RPMI7951 (cell line): ENCODE measurements at places on chromosomes 3 and 15. TPM values are rescaled to one million over a fixed set of nuclear protein-coding genes. Genes with fewer than 3 reads are reported as not detected.

Gene SNX22
- 0.12 and 0.29 TPM in 2 replicates for total RNA-seq

DNA sequence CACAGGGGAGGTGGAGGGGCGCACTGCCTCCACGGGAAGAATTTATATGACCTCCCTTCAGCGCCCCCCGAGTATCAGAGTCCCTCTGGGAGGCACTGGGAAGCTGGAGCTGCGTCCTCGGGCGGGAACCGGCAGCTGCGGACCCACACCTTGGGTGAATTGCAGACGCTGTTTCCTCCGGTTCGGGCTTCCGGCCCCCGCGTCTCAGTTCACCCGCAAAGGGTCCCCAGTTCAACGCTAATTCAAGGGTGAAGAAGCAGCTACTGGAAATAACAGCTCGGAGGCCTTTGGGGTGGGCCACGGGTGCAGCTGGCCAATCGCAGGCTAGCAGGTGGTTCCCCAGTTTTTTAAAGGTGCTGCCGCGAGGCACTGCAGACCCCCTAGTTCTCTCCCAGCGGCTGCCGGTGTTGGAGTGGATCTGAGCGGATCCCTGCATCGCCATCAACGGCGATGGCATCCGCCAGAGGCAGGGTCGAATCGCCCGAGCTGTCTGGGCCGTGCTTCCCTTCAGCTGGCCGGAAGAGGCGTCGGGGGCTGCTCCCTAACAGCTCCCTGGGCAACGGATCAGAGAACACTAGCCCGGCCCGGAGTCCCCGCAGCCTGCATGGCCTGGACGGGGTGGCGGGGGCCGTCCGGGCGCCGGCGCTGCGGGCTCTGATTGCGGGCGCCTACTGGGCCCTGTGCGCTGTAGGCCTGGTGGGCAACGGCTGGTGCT is 19.4 kb upstream of the ADAMTS7 start:
- no peak for DNase-seq

Gene SETMAR
- 10.5 and 13.8 TPM in 2 replicates for total RNA-seq

- no peak for DNase-seq
Measured at GRCh38 chr3:5948084-5948483, 760.6 kb downstream of the EDEM1 start.

GRCh38 chr15:71252740-71253047 is 137.4 kb downstream of the THSD4 start:
- DNase-seq: no peak

DNA sequence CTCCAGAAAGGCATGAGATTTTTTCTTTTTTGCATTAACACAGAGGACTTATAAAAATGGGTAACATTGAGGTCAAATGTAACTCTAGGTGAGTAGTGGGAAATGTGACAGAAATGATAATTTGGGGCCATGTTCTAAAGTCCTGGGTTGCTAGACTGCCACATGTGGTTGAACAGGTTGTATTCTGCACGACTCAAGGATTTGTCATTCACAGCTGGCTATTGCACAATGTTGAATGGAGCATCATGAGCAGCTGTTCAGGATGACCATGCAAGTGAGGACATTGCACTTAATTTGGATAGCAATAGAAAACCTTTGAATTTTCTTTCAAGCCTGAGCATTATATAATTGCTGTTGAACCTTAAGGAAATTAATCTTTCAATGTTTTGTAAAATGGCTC is 396.6 kb downstream of the NAALADL2 start:
- peak; percentile 6 for DNase-seq

GRCh38 chr3:160390565-160391138 is 8.4 kb downstream of the IFT80 start:
- no peak for DNase-seq

- DNase-seq: peak; percentile 98
Measured at GRCh38 chr3:196650740-196651311, 11.3 kb downstream of the NRROS start.

GRCh38 chr3:178485756-178486155 is 50.5 kb upstream of the KCNMB2 start:
- DNase-seq: peak; percentile 98

- DNase-seq: no peak
Measured at GRCh38 chr3:101814835-101815234, 34.5 kb upstream of the NFKBIZ start.

Gene ENTPD3
- total RNA-seq: not detected in 2 replicates

DNA sequence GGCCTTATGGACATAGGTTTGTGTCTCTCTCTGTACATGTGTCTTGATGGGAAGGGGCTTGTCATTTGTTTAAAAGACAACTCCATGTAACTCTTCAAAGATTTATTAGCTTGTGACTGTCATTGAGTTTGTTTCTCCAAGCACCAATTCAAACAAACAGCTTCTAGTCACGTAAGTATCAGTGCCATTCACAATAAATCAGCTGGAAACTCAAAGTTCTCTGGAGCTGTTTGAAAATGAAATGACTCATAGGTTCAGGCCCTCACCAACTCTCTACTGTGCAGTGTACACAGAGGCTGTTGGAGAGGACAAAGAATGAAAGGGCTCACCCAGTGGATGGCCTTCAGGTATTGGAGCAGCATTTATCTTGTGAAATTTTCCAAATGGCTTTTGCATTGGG is 476.3 kb downstream of the AGBL1 start:
- DNase-seq: peak; percentile 43

GRCh38 chr15:70379938-70380883 is 282.5 kb upstream of the TLE3 start:
- no peak for DNase-seq

DNA sequence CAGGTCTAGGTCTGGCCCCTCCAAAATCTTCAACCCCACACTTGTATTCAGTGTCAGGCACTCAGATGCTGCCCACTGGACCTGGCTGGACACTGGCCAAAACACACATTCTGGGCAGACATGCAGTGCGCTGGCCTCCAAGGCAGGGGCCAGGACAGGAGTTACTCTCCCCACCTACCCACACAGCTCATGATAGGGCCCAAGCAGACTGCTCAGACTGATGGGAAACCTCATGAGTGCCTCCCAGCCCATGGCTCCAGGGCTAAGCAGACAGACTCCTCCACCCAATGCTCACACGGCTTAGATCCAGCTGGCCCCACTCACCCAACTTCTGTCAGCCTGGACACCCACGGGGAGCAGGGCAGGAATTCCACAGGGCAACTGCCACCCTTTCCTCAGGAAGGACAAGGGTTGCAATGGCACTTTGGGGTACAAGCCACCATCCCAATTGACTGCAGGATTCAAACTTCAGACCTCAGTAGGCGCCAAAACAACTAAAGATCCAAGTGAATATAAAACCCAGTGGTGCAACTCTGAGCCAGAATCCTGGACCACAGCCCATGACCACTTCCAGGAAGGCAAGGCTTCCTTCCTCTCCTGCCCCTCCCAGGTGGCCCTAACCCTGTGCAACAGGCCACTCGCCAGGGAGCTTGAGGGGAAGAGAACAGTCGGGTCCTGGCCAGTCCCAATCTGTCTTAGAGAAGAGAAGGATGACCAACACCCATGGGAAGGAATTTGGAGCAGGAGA is 1.4 kb downstream of the LTF start:
- peak; percentile 29 for DNase-seq

Gene ZBBX
- total RNA-seq: not detected in 2 replicates

Gene CLRN1
- not detected in 2 replicates for total RNA-seq

- DNase-seq: no peak
Measured at GRCh38 chr3:13613343-13614190, 64.6 kb downstream of the FBLN2 start.

- DNase-seq: no peak
Measured at GRCh38 chr3:99731499-99731898, 86.2 kb upstream of the CMSS1 start.

GRCh38 chr3:154668187-154668586 is 238.2 kb upstream of the GPR149 start:
- no peak for DNase-seq

Gene FRMD4B
- 2.6 TPM in 2 replicates for total RNA-seq

DNA sequence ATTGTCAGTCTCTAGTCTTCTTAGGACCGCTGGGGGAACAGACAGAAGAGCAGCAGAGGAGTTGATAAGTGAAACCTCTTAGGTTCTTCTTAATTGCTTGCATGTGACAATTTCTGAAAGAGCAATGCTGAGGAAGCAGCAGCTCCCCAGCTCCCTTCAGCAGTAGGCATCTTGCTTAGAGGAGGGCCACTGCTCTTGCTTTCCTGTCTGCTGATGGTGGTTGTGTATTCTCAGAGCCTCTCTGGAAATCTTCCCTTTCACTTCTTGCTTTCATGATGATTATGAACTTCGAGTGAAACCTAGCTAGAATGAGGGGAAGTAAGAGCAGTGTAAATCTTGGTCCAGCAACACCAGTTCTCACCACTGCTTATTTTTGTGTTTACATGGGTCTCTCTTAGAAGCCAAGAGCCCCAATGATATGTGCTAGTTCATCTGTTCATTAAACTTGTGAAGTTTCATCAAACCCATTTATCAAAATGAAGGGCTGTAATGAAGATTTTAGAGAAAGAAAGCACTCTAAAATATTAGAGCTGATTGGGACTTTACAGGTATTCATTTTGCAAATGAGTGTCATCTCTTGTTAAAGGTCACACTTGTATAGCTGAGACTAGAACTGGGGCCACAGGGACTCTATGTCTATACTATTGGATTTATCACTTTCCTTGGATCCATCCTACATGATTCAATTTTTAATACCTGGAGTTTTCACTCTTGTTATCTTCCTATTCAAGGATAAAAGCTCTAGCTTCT is 246.7 kb downstream of the LPP start:
- no peak for DNase-seq

Gene LSMEM2
- total RNA-seq: not detected in 2 replicates

Gene NECTIN3
- total RNA-seq: 50.1 and 57.0 TPM in 2 replicates

DNA sequence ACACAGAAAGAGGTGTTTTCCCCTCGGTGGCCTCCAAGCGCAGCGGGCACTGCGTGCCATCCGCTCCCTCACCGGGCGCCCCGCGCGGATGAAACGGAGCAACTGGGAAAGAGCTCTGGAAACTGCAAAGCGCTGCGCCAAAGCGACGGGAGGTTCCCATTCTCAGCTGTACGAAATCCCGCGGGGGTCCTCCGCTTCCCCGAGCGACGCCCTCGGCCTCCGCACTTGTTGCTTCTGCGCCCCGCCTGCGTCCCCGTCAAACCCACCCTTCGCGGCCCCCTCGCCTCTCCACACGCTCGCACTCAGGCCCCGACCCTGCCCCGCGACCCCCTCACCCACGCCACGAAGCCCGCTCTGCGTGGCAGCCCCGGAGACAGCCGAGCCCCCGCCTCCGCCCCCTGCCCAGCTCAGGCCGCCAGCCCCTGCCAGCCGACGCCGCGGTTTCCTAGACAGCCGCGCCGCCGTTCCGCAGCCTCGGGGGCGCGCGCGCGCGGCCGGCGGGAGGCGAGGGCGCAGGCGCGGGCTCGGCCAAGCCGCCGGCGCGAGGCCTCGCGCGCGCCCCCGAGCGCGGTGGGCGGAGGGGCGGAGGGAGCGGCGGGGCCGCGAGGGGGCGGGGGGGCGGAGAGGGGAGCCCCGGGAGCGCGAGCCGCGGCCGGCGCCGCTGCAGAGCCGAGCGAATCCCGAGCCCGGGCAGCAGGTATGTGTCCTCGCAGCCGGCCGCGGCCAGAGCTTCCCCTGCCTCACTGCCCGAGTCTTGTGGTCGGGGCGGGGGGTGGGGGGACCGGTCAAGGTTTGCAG is at the start of gene TMEM266:
TSS of gene TMEM266 (plus strand) at position 666 of the 798 bp plus-strand sequence. CDS start 74,279 bp downstream, outside the sequence.
- peak; percentile 21 for DNase-seq

Gene RBP2
- not detected in 2 replicates for total RNA-seq

DNA sequence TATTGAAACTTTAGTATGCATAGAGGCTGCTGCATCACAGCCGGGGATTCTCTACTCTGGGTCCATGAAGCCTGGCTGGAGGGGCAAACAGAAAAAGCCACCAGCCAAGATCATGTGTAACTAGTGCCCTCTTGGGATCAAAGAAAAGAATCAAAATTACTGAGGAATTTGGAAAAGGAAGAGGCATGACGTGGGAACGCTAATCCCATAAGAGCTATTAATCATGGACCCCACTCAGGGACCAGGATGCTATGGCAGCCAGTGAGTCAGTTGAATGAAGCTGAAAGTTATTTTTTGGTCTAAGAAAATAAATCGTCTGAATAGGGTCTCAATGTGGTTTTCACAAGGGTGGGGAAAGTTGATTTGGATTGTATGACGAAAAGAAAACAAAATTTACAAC is 1165.1 kb downstream of the ROBO2 start:
- peak; percentile 35 for DNase-seq
